ENCODE measurements at places on chromosomes 16 and 17.
A peak's percentile ranks its signal among the peaks of the same experiment; 100 is the strongest.

DNA sequence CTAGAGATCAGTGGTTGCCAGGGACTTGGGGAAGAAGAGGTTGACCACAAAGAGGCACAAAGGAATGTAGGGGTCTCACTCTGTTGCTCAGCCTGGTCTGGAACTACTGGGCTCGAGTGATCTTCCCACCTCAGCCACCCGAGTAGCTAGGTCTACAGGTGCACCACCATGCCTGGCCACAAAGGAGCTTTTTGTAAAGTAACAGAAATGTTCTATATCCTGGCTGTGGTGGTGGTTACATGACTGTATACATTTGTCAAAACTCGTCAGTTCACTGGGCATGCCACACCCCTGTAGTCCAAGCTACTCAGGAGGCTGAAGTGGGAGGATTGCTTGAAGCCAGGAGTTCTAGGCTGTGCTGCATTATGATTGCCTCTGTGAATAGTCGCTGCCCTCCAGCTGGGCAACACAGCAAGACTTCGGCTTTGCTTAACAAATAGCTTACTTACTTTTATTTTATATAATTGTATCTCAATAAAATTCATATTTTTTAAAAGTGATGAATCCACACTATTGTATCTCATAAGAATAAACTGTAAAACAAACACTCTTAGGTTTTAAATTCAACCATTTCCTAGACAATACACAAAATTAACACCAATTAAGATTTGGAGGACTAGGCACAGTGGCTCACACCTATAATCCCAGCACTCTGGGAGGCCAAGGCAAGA, 5.0 kb downstream of the SKA2 start:
- H3K27ac ChIP-seq: no peak overlapping the region
- DNase-seq: peak; percentile 15
- H3K4me1 ChIP-seq: peaks cover 10% of the 10 kb centered on the region
- H3K36me3 ChIP-seq: no peaks in the 10 kb centered on the region
- H3K4me3 ChIP-seq: no peak overlapping the region

GRCh38 chr16:15446901-15447300, 12.5 kb downstream of the BMERB1 start:
- H3K27ac ChIP-seq: no peak overlapping the region
- no peak overlapping the region for H3K4me3 ChIP-seq
- no peaks in the 10 kb centered on the region for H3K36me3 ChIP-seq
- H3K27me3 ChIP-seq: no peaks in the 10 kb centered on the region
- no peaks in the 10 kb centered on the region for H3K4me1 ChIP-seq
- no peak for DNase-seq

- peak; percentile 48 for DNase-seq
- peak overlapping the region; percentile 46 for H3K4me3 ChIP-seq
- H3K27ac ChIP-seq: peak overlapping the region; percentile 58
- peaks cover 42% of the 10 kb centered on the region for H3K4me1 ChIP-seq
- no peaks in the 10 kb centered on the region for H3K36me3 ChIP-seq
Measured at GRCh38 chr17:75876938-75877751, 1.2 kb downstream of the TRIM47 start.

GRCh38 chr16:66342294-66342900, 24.1 kb upstream of the CDH5 start:
- no peak overlapping the region for H3K4me3 ChIP-seq
- DNase-seq: peak; percentile 29
- no peaks in the 10 kb centered on the region for H3K4me1 ChIP-seq
- H3K27ac ChIP-seq: no peak overlapping the region
- H3K27me3 ChIP-seq: no peaks in the 10 kb centered on the region

GRCh38 chr17:10733666-10734065, 3.8 kb upstream of the TMEM220 start:
- H3K36me3 ChIP-seq: no peaks in the 10 kb centered on the region
- no peak overlapping the region for H3K4me3 ChIP-seq
- DNase-seq: no peak
- H3K27me3 ChIP-seq: no peaks in the 10 kb centered on the region
- no peak overlapping the region for H3K27ac ChIP-seq
- peaks cover 9% of the 10 kb centered on the region for H3K4me1 ChIP-seq

DNA sequence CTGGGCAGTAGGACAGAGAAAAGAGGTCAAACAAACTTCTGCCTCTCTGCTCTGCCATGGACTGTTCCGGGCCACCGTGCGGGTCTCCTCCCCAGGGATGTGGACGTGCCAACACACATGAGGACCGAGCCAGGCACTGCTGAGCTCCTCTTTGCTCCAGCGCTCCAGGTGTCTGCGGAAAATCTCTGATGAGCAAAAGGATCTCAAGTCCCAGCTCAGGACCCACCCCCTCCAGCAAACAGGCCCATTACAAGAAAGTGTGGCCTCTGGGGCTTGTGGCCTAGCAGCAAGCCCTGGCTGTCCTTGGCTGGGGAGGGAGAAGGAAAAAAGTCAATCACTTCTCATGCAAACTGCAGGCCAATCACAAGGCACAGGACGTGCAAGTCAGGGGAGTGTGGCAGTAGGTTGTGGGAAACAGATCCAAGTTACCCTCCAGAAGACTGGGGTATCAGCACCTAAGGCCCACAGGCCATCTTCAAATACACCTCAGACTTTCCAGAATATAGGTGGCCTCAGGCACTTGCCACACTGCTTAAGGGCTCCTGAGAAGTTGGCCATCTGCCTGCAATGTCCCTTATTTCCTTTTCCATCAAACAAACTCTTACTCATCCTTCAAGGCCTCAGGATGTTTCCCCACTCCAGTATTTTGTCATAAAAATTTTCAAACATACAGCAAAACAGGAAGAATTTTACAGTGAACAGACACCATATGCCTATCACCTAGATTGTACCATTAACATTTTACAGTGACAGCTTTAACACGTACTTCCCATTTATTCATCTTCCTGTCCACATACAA, 36.0 kb upstream of the SREBF1 start:
- no peak overlapping the region for H3K4me3 ChIP-seq
- H3K27ac ChIP-seq: no peak overlapping the region
- DNase-seq: no peak
- no peaks in the 10 kb centered on the region for H3K4me1 ChIP-seq
- peaks cover 25% of the 10 kb centered on the region for H3K36me3 ChIP-seq

- H3K36me3 ChIP-seq: no peaks in the 10 kb centered on the region
- no peak overlapping the region for H3K27ac ChIP-seq
- no peak overlapping the region for H3K4me3 ChIP-seq
- no peak for DNase-seq
- H3K4me1 ChIP-seq: peaks cover 35% of the 10 kb centered on the region
- no peaks in the 10 kb centered on the region for H3K27me3 ChIP-seq
Measured at GRCh38 chr16:26599785-26600104, 467.0 kb upstream of the C16orf82 start.

DNA sequence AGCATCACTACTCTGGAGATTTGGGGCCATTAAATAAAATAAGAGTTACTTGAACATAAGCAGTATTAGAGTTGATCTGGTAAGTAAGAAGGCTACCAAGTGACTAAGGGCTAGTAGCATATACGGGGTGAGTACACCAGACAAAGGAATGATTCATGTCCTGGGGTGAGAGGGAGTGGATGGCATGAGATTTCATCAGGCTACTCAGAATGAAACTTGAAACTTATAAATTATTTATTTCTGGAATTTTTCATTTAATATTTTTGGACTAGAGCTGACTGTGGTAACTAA, 2.3 kb downstream of the SLFN5 start:
- H3K36me3 ChIP-seq: peaks cover 32% of the 10 kb centered on the region
- peak overlapping the region; percentile 78 for H3K4me3 ChIP-seq
- peak overlapping the region; percentile 98 for H3K27ac ChIP-seq
- no peaks in the 10 kb centered on the region for H3K27me3 ChIP-seq

DNA sequence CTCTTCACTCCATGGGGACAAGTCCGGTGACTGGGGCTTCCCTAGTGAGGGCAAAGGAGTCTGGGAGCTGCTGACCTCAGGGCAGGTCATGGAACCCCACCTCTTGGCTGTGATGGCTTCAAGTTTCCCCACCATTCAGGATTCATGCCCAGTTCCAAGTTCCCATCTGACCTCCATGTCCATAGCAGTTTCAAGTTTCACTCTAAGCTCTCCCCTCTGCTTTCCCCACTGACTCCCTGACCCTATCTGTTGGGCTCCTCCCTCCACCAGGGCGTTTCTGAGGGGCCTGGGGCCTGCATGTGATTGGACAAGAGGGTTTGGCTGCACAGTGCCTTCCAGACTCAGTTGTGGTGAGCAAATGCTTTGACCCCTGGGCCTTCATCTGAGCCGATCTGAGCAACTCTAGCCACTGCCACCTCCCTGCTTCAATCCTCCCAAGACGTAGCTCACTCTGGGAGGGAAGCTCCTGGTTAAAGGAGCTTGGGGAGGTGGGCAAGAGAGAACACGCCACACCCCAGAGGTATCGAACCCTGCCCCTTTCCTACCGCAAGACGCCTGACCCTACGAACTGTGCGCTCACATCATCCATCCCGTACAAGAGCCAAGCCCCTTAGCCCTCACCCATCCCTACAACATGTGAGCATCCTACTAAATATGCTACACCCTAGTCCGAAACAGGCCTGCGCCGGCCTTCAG, 8.3 kb downstream of the ZNF629 start:
- H3K4me3 ChIP-seq: no peak overlapping the region
- peaks cover 5% of the 10 kb centered on the region for H3K36me3 ChIP-seq
- H3K4me1 ChIP-seq: peaks cover 19% of the 10 kb centered on the region
- no peaks in the 10 kb centered on the region for H3K27me3 ChIP-seq
- no peak overlapping the region for H3K27ac ChIP-seq

DNA sequence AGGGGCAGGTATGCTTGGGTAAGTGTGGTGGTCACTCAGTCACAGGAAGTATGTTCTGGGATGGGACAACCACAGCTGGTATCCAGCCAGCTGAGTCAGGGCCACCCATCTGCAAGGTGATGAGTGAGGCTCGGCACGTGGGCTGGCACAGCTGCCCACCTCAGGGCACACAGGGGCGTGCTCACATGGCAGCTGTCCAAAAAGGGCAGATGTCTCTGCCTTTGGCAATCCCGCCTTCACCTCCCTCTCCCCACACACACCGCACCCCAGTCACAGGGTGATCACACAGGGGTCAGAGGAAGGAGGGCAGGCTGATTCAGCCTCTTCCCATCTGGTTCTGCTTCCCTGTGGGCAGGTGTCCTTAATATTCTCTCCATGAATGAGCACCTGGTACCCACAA, 85.9 kb upstream of the TOB1 start:
- H3K4me3 ChIP-seq: no peak overlapping the region
- no peaks in the 10 kb centered on the region for H3K27me3 ChIP-seq
- no peaks in the 10 kb centered on the region for H3K36me3 ChIP-seq
- H3K4me1 ChIP-seq: peaks cover 25% of the 10 kb centered on the region
- no peak overlapping the region for H3K27ac ChIP-seq

Measured in natural killer cell (primary cell).